ENCODE measurements at places on chromosomes 6 and 20. TPM values are rescaled to one million over a fixed set of nuclear protein-coding genes. Genes with fewer than 3 reads are reported as not detected.

MACROD2 gene
- total RNA-seq = 5.0 TPM

RFX6 gene
- total RNA-seq = not detected

LST1 gene
- total RNA-seq = 5.0 TPM

TAB2 gene
- total RNA-seq = 31.5 TPM
